Activated CD4-positive, alpha-beta T cell treated with anti-CD3 and anti-CD28 coated beads for 36 hours (primary cell): ENCODE measurements at places on chromosomes 2 and 18.

- no peak overlapping the region for H3K27ac ChIP-seq
- no peaks in the 10 kb centered on the region for H3K36me3 ChIP-seq
- no peak for DNase-seq
These were observed 26.0 kb upstream of the EFEMP1 start for GRCh38 chr2:55949613-55950012.

GRCh38 chr18:22056950-22057349, 112.4 kb upstream of the GATA6 start:
- H3K4me1 ChIP-seq, result no peaks in the 10 kb centered on the region
- H3K27me3 ChIP-seq, result no peaks in the 10 kb centered on the region
- no peak overlapping the region for H3K4me3 ChIP-seq
- no peak overlapping the region for H3K27ac ChIP-seq

- H3K36me3 ChIP-seq, result peaks cover 20% of the 10 kb centered on the region
- H3K4me1 ChIP-seq, result peaks cover 35% of the 10 kb centered on the region
- H3K4me3 ChIP-seq, result no peak overlapping the region
- no peaks in the 10 kb centered on the region for H3K27me3 ChIP-seq
These were observed 39.2 kb downstream of the MREG start for GRCh38 chr2:215973954-215974699.

DNA sequence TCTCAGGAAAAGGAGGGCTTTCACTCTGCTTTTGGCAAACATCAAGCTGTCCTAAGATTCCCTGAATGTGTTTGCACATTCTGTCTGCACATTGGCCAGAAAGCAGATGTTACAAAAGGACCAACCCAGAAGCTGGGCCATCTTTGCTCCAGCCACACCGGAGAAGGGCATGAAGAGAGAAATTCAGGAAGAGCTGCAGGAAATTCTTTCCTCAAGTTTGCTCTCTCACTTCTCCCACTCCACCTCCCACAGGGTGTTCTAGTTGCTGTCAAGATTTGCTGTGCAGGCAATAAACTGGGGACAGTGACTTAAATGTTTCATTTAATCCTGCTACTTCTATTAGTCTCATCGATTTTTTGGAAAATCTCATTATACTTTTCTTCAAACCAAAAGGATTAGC, 137.7 kb upstream of the UNC80 start:
- H3K27ac ChIP-seq, result no peak overlapping the region
- no peak overlapping the region for H3K4me3 ChIP-seq
- H3K27me3 ChIP-seq, result peaks cover 7% of the 10 kb centered on the region
- peaks cover 3% of the 10 kb centered on the region for H3K4me1 ChIP-seq
- DNase-seq, result no peak

DNA sequence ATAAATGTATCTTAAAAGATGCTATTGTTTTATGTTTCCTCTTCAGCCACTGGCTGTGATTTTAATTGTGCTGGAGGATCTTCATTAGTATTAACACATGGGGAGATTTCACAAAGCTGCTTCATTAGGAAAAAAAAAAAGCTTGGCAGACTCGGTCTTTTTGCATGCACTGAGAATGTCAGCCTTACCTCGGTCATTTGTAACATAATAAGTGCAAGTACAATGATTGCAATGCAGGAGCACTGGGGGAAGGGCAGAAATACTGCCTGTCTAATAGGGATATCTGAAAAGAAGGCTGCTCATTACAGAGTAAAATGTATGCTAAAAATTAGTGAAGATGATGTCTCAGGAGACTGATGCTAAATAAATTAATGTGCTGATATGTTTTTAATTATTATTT, 1.3 kb upstream of the BAZ2B start:
- DNase-seq, result no peak
- peaks cover 12% of the 10 kb centered on the region for H3K4me1 ChIP-seq
- H3K27ac ChIP-seq, result no peak overlapping the region

DNA sequence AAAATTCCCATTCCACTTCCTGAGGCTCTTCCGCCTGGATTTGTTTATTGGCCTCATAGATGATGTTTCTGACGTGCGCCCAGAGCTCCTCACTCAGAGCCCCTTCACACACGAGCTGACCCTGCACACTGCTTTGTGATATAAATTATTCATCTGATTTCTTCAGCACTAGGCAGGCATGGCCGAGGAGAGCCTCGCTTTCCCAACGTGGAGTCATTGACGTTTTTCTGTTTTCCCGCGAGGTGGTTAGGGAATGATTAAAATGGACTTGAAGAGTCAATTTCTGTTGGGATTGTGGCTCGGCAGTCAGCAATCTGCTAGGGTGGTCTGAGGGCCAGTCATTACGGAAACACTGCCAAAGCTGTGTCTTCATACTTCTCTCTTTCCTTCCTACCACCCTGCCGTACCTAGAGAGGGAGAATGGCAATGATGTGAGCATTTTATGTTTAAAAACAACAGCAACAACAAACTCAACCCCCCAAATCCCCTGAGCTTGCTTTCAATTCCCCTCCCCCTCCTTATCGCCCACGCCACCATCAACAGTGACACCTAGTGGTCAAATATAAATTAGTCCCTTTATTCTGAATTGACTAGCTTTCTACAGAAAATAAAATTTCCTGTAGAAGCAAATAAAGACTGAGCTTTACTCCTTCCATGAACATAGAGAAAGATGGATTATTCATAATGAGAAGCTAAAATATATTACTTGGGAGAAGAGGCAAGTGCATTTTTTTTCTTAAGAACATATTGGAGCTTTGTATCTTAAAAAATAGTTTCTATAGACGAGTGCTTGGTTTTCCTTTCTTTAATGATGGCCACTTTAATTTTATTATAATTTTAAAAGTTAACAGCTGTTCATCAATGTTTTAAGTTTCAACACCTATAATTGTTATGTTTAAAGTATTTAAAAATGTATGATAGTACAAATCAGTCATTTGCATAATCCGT, 285.1 kb downstream of the MTX2 start:
- DNase-seq, result peak; percentile 56
- H3K27ac ChIP-seq, result peak overlapping the region; percentile 26
- H3K4me1 ChIP-seq, result peaks cover 11% of the 10 kb centered on the region
- H3K36me3 ChIP-seq, result no peaks in the 10 kb centered on the region

- H3K27ac ChIP-seq, result no peak overlapping the region
- no peaks in the 10 kb centered on the region for H3K27me3 ChIP-seq
- peaks cover 5% of the 10 kb centered on the region for H3K36me3 ChIP-seq
- DNase-seq, result no peak
These were observed 17.6 kb downstream of the IFT172 start for GRCh38 chr2:27471961-27472360.

DNA sequence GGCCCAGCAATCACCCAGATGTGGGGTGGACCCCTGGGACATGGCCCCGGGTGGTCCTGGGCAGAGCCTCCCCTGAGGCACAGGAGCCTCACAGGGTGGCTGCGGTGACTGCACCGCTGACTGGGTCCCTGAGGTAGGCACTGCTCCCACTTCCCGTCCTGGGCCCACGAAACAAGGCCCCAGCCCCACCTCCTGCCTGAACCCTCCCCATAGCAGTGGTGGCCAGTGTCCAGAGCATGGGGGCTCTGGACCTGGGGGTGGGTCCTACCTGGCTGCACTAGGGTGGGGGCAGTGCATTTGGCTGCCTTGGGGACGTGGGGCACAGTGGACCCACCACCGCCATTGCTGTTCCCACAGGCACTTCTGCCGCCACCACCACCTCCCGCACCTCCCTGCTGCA, 39.4 kb downstream of the TDRD15 start:
- H3K27ac ChIP-seq, result no peak overlapping the region
- no peaks in the 10 kb centered on the region for H3K4me1 ChIP-seq
- no peaks in the 10 kb centered on the region for H3K36me3 ChIP-seq
- DNase-seq, result no peak
- H3K4me3 ChIP-seq, result no peak overlapping the region

DNA sequence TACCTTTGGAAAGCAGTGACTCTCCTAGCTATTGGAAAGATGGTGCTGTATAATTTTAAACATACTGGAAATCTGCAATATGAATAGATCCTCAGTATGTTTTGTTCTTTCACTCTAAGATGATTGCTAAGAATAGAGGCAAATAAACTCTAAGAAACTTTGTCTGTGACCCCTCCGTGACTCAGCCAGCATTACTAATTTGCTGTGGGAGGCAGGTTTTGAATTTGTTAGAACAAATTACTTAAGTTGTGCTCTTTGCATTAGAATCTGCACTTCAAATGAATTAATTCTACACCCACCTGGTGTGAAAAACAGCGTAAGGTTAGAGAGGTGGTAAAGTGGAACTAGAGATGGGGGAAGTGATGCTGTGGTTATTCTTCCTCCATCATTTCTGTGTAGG, 142.2 kb downstream of the RAPGEF4 start:
- no peak overlapping the region for H3K27ac ChIP-seq
- no peaks in the 10 kb centered on the region for H3K4me1 ChIP-seq
- DNase-seq, result no peak
- H3K27me3 ChIP-seq, result peaks cover 9% of the 10 kb centered on the region
- no peaks in the 10 kb centered on the region for H3K36me3 ChIP-seq

DNA sequence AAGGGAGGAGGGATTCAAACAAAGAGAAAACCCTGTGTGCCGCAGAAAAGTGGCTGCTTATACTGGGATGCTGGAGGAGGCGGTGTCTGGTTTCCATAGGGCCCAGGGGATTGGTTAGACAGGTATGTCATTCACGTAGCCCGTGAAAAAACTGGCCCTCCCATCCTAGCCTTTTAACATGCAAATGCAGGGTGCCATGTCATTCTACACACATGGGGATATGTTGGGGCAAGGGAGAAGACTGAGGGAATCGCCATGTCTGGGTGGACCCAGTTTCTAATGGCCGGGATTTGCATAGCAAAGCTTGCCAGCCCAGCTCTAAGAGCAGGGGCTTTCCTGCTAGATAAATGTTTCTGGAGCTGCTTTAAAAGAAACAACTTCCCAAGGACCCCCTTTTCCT, 8.2 kb upstream of the RNU2-63P start:
- DNase-seq, result no peak
- H3K4me1 ChIP-seq, result peaks cover 5% of the 10 kb centered on the region
- H3K36me3 ChIP-seq, result peaks cover 24% of the 10 kb centered on the region
- H3K27me3 ChIP-seq, result no peaks in the 10 kb centered on the region
- no peak overlapping the region for H3K27ac ChIP-seq
- no peak overlapping the region for H3K4me3 ChIP-seq

GRCh38 chr18:36829362-36830157, 633 bp downstream of the KIAA1328 start:
- H3K27me3 ChIP-seq, result no peaks in the 10 kb centered on the region
- DNase-seq, result peak; percentile 13
- H3K4me1 ChIP-seq, result peaks cover 35% of the 10 kb centered on the region
- H3K4me3 ChIP-seq, result peak overlapping the region; percentile 77
- peak overlapping the region; percentile 73 for H3K27ac ChIP-seq
- H3K36me3 ChIP-seq, result peaks cover 12% of the 10 kb centered on the region

DNA sequence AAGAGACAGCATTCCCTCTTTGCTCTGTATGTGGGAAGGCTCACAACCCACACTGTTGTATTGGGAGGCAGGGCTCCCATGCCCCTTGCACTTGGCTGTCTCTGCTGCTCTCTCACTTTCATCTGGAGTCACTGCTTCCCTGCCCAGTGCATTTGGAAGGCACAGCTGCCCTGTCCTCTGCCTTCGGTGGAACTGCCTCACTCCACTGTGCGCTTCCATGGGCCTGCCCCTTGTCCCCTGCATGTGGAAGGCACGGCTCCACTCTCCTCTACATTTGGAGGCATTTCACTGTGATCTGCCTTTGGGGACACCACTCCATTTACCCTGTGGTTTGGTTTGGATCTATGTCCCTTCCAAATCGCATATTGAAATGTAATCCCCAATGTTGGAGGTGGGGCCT, 9.1 kb upstream of the PROM2 start:
- DNase-seq, result no peak
- no peak overlapping the region for H3K4me3 ChIP-seq
- no peaks in the 10 kb centered on the region for H3K4me1 ChIP-seq
- no peaks in the 10 kb centered on the region for H3K36me3 ChIP-seq

DNA sequence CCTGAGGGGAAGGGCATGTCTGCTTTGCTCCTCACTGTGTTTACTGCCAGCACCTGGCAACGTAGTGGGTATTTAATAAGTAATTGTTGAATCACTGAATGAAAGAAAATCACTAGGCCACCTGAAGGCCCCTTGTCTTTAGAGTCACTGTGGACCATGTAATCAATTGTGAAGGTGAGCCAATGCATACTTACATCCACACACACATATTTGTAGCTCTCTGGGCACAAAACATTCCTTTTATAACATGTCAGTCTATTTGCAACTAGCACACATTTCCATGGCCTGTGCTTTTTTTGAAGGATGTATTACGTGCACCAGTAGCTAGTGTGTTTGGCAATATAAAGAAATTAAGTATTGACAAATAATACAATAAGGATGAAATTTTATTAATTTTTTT, 11.2 kb downstream of the ATP8B1 start:
- DNase-seq, result no peak
- H3K27me3 ChIP-seq, result peaks cover 10% of the 10 kb centered on the region
- no peaks in the 10 kb centered on the region for H3K36me3 ChIP-seq
- H3K4me1 ChIP-seq, result no peaks in the 10 kb centered on the region
- no peak overlapping the region for H3K4me3 ChIP-seq
- no peak overlapping the region for H3K27ac ChIP-seq

DNA sequence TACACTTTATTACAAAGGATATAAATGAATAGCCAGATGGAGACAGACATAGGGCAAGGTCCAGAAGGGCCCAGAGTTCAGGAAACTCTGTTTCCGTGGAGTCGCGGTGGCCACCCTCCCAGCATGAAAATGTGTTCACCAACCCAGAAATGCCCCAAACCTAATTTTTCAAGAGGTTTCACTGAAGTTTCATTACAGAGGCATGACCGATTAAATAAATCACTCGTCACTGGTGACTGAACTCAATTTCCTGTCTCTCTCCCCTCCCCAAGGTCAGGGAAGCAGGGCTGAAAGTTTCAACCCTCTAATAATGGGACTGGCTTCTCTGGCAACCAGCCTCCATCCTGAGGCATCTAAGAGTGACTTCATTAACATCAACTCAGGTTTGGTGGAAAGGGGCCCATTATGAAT, 22.4 kb downstream of the USP40 start:
- no peaks in the 10 kb centered on the region for H3K27me3 ChIP-seq
- no peak overlapping the region for H3K4me3 ChIP-seq
- H3K27ac ChIP-seq, result no peak overlapping the region
- H3K36me3 ChIP-seq, result peaks cover 9% of the 10 kb centered on the region
- H3K4me1 ChIP-seq, result no peaks in the 10 kb centered on the region
- DNase-seq, result no peak

DNA sequence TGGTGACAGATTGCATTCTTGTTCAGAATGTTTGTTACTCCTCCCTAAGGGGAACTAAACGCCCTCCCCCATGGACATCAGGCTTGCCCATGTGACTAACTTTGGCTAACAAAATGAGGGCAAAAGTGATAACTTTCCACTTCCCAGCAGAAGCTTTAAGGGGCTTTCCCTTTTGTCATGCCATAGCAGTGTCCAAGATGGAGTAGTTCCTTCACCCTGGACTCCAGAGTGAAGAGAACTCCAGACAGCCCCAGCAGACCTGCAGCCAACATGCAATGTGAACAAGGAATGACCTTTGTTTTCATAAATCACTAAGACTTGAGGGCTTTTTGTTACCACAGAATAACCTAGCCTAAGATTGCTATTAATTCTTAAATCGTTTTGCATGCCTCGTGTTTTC, 163.5 kb downstream of the ZEB2 start:
- no peak for DNase-seq
- no peak overlapping the region for H3K4me3 ChIP-seq
- H3K36me3 ChIP-seq, result no peaks in the 10 kb centered on the region
- no peaks in the 10 kb centered on the region for H3K27me3 ChIP-seq
- no peak overlapping the region for H3K27ac ChIP-seq

GRCh38 chr2:218607436-218608115, at the start of gene PLCD4:
TSS of gene PLCD4 (plus strand) at chr2:218607899. CDS start at chr2:218615740, 7,841 bp downstream.
- no peaks in the 10 kb centered on the region for H3K36me3 ChIP-seq
- DNase-seq, result no peak
- peaks cover 12% of the 10 kb centered on the region for H3K27me3 ChIP-seq
- H3K27ac ChIP-seq, result no peak within 1 kb of the TSS
- H3K4me3 ChIP-seq, result no peak within 1 kb of the TSS

GRCh38 chr2:100334929-100335328, 12.6 kb upstream of the LONRF2 start:
- H3K36me3 ChIP-seq, result no peaks in the 10 kb centered on the region
- H3K4me1 ChIP-seq, result no peaks in the 10 kb centered on the region
- DNase-seq, result no peak
- H3K27me3 ChIP-seq, result peaks cover 7% of the 10 kb centered on the region
- H3K4me3 ChIP-seq, result no peak overlapping the region
- no peak overlapping the region for H3K27ac ChIP-seq
